ENCODE measurements at places on chromosomes 6 and 20.

- peak; percentile 93 for DNase-seq
These were observed 68.9 kb upstream of the FAM184A start for GRCh38 chr6:119147101-119148053.

- no peak for DNase-seq
These were observed 874.2 kb downstream of the TFAP2A start for GRCh38 chr6:9540534-9541126.

- peak; percentile 96 for DNase-seq
These were observed 8.6 kb upstream of the YTHDF1 start for GRCh38 chr20:63224412-63225081.

DNA sequence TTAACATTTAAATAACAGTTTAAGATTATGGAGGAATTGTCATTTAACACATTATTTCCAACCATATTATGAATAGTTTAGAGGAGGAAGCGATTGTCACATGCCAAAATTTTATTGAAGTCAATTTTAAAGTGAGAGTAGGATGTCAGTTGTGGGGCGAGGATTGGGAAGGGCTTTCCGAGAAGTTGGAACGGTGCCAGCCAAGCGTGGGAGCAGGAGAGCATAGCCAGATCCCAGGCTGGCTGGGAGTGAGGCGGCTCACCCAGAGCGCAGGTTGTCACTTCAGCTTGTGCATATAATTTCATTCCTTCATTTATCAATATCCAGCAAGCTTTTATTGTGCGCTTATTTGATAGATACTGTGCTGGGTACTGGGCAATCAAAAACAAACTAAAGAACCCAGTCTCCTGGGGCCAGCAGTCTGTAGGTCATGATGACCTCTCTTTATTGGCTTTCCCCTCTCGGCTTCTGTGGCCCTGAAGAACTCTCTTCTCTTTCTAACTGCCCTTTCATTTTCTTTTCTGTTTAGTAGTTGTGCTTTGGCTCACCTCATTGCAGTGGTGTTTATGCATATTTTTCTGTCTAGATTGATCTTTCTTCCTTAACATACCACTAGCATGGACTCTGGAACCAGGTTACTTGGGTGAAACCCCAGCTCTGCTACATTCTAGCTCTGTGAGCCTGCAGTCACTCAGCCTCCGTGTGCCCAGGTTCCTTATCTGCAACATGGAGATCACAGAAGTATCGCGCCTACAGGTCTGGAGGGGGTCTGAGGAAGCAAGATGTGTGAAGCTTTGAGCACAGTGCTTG is 6.4 kb downstream of the CEP43 start:
- DNase-seq: no peak

GRCh38 chr20:34970846-34971560 is 15.3 kb downstream of the MYH7B start:
- DNase-seq: no peak

- peak; percentile 79 for DNase-seq
These were observed 1.3 kb downstream of the VEGFA start for GRCh38 chr6:43771210-43771857.

DNA sequence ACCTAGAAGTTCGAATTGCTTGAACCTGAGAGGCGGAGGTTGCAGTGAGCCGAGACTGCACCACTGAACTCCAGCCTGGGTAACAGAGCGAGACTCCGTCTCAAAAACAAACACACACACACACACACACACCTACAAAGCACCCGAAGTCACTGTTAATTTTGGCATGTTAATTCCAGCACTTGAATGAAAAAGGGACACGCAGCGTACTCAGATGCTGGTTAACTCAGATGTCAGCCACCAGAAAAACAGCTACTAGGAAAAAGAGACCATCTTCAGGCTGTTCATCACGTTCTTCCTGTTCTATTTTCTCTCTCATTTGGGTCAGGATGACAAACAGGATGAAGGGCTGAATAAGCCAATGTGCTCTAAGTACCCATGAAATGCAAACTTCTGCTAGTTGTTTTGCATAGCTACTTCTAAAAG is 46.9 kb downstream of the BLOC1S5 start:
- no peak for DNase-seq

- no peak for DNase-seq
These were observed 119.9 kb downstream of the HFE start for GRCh38 chr6:26206868-26207801.

DNA sequence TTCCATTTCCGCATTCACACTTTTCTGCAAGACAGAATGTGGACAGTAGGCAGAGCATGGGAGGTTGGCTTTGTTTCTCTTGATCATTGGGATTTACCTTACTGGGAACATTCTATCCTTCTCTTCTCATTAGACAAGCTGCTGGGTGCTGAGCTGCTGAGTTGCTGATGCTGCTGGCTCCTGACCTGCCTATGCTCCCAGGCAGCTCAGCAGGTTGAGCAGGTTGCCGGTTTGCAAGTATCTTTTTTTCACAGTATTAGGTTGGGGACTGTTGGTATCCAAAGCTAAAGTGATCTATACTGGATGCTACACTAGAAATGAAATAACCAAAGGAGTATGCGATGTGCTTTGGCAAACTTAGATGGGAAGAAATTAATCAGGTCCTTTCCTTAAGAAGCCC is 23.7 kb upstream of the ADGRF4 start:
- DNase-seq: no peak

GRCh38 chr6:35893246-35893645 is 27.7 kb downstream of the SRPK1 start:
- peak; percentile 82 for DNase-seq

DNA sequence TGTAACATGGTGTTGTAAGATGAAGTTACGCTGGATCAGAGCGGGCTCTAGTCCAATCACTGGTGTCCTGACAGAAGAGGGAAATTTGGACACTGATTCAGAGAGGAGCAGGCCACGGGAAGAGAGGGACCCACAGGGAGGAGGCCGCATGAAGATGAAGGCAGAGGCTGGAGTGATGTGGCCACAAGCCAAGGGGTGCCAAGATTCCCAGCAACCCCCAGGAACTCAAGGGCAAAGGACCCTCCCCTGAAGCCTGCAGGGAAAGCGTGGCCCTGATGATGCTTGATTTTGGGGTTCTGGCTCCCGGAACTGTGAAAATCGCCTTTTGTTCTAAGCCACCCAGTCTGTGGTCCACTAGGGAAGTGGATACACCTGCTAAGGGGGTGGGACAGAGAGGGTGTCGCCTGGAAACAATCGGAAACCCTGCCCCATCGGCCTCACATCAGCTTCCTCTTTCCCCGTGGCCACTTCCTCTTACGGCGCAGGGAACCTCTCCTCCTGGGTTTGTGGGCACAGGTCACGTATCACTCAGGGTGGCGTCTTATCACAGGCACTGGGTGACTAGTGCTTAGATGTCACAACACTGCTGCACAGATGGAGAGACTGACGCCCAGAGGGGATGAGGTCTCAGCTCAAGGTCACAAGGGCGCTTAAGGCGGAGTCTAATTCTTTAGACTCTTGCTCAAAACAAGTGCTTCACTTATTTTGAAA is 58.0 kb downstream of the SULF2 start:
- DNase-seq: no peak

GRCh38 chr6:158799051-158799792 is 19.9 kb downstream of the EZR start:
- DNase-seq: no peak

GRCh38 chr6:24126586-24127192 is 674 bp downstream of the NRSN1 start:
- DNase-seq: peak; percentile 88

DNA sequence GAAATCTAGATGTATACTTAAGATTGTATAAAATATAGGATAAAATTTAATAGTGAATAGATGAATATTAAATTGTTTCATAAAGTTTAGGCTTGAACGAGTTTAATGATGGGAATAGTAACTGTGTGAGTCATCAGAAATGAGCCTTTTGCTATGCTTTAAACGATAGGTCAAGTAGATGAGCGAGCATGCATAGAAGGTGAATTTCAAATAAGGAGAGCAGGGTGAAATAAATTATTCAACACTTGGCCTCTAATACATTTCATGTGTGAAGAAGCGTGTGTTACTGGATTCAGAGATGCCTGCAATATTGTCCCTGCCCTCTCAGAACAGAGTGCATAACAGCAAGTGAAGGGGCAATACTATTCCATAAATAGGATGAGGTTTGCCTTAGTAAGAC is 74.4 kb upstream of the EYA4 start:
- DNase-seq: no peak

GRCh38 chr6:113909224-113909856 is 52.2 kb downstream of the MARCKS start:
- DNase-seq: no peak

DNA sequence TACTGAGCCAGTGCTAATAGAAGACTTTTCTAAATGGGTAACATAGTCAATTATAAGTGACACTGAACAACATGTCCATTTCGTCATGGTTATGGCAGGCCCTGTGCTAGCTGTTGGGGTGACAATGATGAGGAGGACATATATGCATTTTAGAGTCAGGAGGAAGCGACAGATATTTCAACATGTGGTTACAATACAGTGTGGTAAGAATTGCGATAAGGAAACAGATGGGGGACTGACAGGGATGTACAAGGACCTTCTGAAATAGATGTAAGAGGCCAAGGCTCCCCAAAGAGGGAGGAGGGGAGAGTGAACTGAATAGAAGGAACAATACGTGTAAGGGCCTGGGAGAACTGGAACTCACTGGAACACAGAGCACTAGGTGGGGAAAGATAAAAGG is 11.7 kb downstream of the MMP24 start:
- no peak for DNase-seq

DNA sequence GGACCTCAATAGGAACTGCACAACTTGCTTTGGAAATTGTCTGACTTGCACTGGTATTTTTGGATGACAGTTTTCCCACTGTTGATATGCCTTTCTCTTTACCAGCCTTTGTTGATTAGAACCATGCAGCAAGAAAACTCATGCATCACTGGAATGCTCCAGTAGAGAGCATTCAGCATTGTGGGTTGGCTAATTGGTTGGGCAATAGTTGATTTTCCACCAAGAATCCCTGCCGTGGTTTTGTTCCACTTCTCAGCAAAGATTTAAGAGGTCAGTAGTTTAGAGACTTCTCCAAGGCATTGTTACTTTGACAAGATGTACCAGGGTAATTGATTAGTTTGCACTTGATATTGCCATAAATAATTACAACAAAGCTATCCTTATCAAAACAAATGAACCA is 260.0 kb downstream of the DHX35 start:
- no peak for DNase-seq

GRCh38 chr20:20292472-20292871 is 75.4 kb upstream of the INSM1 start:
- no peak for DNase-seq

- no peak for DNase-seq
These were observed 128.6 kb upstream of the CNR1 start for GRCh38 chr6:88294702-88295101.

- peak; percentile 54 for DNase-seq
These were observed 48.1 kb downstream of the NOL4L start for GRCh38 chr20:32536851-32537656.

DNA sequence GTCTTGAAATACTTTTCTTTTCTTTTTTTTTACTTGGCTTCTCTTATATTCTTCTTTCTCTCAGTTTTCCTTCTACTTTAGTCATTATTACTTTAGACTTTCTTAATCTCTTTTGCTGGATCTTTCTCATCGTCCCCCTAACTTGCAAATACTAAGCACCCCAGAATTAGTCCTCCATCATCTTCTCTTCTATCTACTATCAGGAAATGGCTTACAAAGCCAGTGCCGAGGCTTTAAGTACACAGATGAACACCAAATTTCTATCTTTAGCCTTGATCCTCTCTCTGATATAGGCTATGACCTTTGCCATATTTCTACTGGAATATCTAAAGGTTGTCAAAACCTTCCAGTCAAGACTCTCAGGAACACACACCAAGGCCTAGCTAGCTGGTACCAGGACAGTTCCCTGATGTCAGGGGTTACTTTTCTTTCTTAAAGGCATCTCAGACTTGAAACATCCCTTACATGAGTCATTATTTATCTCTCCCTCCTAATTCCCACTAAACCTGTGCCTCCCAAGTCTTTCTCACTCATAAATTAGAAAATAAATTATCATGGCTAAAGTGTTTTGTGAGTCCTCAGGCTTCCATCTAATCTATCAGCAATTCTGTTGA is 278.6 kb upstream of the TCF21 start:
- DNase-seq: no peak

- no peak for DNase-seq
These were observed 684.6 kb downstream of the DOK5 start for GRCh38 chr20:55160037-55160436.

- no peak for DNase-seq
These were observed 54.2 kb downstream of the RALY start for GRCh38 chr20:34047917-34048316.

DNA sequence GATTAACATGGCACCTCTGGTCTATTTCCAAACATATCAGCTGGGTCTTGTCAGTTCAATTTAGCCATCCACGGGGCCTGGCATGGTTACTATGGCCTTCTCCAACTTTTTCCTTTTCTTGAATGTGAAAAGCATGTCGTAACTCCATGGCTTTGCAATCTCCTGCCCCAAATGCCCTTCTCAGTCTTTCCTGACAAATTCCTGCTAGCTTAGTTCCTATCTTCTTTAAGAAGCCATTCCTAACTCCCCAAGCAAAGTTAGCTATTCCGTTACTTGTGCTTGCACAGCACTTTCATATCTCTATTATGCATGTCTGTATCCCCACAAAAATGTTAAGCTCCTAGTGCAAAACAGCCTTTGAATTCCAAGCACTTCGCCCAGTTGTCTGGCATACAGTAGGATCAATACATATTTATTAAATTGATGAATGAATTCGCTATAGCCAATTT is 105.6 kb downstream of the AIG1 start:
- DNase-seq: no peak

- peak; percentile 98 for DNase-seq
These were observed 144.7 kb upstream of the ZNF217 start for GRCh38 chr20:53738039-53738944.

DNA sequence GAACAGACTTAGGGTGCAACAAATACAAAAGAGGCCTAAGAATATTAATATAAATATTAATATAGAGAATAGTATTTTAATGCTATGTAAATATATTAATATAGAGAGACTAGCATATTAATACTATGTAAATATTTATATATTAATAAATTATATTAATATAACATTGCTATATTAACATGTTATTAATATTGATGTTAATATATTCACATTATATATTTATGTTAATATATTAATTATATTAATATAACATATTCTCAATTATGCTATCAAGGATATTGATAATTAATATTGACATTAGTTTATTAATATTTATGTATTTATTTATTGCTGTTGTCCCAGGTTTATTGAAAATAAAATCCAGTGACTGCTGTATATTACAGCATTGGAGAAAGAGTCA is 1.1 kb upstream of the MAS1L start:
- no peak for DNase-seq

GRCh38 chr6:66336176-66336575 is 629.1 kb upstream of the EYS start:
- no peak for DNase-seq
